K562 (cell line): ENCODE measurements at places on chromosomes 6 and 20. TPM values are rescaled to one million over a fixed set of nuclear protein-coding genes. Genes with fewer than 3 reads are reported as not detected.

DNA sequence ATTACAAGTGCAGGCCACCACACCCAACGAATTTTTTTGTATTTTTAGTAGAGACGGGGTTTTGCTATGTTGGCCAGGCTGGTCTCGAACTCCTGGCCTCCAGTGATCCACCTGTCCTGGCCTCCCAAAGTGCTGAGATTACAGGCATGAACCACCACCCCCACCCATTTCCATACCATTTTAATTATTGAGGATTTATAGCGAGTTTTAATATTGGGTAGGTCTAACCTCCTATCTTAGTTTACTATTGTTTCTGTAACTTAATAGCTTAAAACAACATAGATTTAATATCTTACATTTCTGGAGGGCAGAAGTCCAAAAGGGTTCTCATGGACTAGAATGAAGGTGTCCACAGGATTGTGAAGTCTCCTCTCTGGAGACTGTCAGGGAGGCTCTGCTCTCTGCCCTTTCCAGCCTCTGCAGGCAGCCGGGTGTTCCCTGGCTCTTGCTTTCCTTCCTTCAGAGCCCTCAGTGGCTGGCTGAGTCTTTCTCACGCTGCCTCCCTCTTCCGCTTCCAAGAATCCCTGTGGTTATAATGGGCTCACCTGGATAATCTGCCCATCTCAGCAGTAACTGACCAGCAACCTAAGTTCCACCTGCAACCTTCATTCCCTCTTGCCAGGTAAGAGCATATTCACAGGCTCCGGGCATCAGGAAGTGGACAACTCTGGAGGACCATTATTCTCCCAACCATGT lies 18.6 kb upstream of the BCAS4 start:
- no peaks in the 10 kb centered on the region for H3K36me3 ChIP-seq
- no peak for DNase-seq
- H3K27ac ChIP-seq, result no peak overlapping the region
- peaks cover 4% of the 10 kb centered on the region; the same call in 1 of the 3 replicates for H3K4me1 ChIP-seq

DNA sequence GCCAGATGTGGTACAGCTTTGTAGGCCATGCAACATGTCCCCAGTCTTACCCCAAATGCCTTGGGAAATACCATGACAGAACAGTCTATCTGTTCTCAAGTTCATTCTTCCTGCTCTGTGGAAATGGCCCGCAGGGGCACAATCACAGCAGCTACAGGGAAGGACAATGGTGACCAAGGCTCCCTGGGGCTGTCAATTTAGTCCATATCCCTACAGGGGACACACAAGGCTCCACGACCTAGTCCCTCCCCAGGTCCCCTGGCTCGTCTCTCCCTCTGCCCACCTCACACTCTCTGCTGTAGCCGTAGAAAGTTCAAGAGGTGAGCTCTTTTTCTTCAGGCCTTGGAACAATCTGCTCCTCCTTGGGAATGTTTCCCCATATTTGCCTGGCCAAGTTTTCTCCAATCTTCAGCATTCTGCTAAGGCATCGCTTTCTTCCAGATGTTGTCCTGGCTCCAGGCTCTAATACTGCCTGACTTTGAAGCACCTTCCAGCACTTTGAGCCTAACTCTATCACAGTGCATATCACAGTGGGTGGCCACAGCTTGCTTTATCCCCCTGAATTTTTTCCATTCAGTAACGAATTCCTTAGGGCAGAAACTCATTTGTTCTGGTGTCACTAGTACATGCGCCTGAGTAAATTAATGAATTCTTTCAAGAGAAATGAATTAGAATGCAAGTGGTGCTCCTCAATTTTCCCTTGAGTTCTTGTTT lies 92.6 kb downstream of the MAP3K7 start:
- no peak overlapping the region for H3K4me3 ChIP-seq
- no peak for DNase-seq
- H3K36me3 ChIP-seq, result no peaks in the 10 kb centered on the region
- H3K27me3 ChIP-seq, result no peaks in the 10 kb centered on the region
- no peaks in the 10 kb centered on the region for H3K4me1 ChIP-seq
- no peak overlapping the region for H3K27ac ChIP-seq

F13A1 gene
- 0.13 and 0.33 TPM in 2 replicates for total RNA-seq

DNA sequence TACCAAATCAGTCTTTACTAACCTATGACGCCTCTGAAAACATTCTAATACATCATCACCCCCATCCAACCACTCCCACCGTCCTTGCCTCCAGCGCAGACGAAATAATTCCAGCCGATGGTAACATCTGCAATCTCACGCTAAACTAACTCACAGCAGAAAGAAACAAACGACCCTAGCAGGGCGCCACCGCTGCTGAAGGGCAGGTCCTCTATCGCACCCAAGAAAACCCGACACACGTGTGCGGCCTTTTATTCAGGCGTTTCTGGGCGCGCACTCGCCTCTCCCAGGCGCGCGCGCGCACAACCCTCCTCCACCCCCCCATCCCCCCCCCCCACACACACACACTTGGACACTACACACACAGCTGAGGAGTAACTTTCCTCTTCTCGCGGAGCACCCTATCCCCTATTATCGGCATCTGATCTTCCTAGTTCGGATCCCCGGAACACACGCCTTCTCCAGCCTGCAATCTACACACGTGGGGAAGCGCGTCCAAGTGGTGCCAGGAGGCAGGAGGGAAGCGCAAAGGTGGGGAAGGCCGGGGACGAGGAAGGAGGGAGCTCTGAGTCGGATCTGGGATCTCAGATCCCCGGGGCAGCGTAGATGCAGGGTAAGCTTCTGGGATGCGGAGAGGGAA lies 1.4 kb downstream of the GFOD1 start:
- H3K4me3 ChIP-seq, result peak overlapping the region; percentile 62
- DNase-seq, result peak; percentile 83
- no peaks in the 10 kb centered on the region for H3K36me3 ChIP-seq
- H3K4me1 ChIP-seq, result peaks cover 31% of the 10 kb centered on the region
- H3K27me3 ChIP-seq, result no peaks in the 10 kb centered on the region; the same call in 1 of the 2 replicates
- peak overlapping the region; percentile 50; the same call in 2 of the 3 replicates for H3K27ac ChIP-seq

DNA sequence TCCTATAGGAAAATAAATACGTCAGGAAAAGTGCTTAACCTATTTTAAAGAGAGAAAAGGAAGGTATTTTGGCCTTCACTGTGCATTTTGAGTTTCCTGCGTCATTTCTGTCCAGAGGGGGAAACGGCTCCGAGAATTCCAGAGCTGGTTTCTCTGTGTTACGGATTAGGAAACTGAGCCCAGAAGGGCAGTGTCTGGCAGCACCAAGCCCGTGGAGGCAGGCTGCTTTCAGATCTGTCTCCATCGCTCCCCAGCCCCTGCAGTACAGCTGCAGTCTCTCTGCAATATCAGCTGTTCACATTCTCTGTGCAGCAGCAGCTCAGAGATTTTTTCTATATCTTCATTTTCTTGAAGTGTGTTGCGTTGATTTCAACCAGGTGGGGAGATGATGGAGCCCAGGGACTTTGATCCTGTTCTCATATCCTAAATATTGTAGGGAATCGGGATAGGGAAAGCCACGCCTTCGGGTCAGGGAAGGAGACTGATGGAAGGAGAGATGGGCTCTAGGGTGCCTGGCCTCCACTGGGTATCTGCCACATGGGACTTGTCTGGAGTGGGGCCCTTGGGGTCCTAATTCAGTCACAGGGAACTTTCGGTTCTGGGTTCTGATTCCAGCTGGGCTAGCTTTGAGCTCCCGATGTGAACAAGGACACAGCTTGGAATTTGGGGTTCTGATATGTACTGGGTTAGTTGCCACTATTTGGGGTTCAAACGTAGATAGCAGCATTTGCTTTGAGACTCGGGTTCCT lies 2.8 kb downstream of the ANKRD60 start:
- H3K27me3 ChIP-seq, result peaks cover 77% of the 10 kb centered on the region
- peaks cover 8% of the 10 kb centered on the region for H3K4me1 ChIP-seq
- no peak overlapping the region for H3K27ac ChIP-seq
- H3K4me3 ChIP-seq, result no peak overlapping the region
- DNase-seq, result no peak

HEY2 gene
- 0.07 TPM in 1 of 2 replicates, not detected in the other for total RNA-seq

SCRT2 gene
- total RNA-seq, result 0.47 and 0.75 TPM in 2 replicates

FAM217B gene
- total RNA-seq, result 11.1 and 13.4 TPM in 2 replicates

GRCh38 chr6:81969814-81970213 lies 217.3 kb upstream of the TENT5A start:
- 0 out of 2 replicates have a peak overlapping the region, but pooled peaks have one; percentile 16 for H3K4me3 ChIP-seq
- no peaks in the 10 kb centered on the region for H3K36me3 ChIP-seq
- H3K27ac ChIP-seq, result no peak overlapping the region; the same call in 2 of the 3 replicates
- no peak for DNase-seq
- H3K4me1 ChIP-seq, result no peaks in the 10 kb centered on the region

GRCh38 chr20:17480696-17481095 lies 50.5 kb downstream of the BFSP1 start:
- no peaks in the 10 kb centered on the region for H3K4me1 ChIP-seq
- H3K36me3 ChIP-seq, result no peaks in the 10 kb centered on the region
- H3K27ac ChIP-seq, result no peak overlapping the region
- H3K4me3 ChIP-seq, result no peak overlapping the region
- H3K27me3 ChIP-seq, result peaks cover 13% of the 10 kb centered on the region
- DNase-seq, result no peak

- no peak overlapping the region for H3K27ac ChIP-seq
- no peak overlapping the region for H3K4me3 ChIP-seq
- no peak for DNase-seq
- no peaks in the 10 kb centered on the region; the same call in 2 of the 3 replicates for H3K27me3 ChIP-seq
Measured at GRCh38 chr6:36618366-36619355, 24.5 kb downstream of the SRSF3 start.

- no peak for DNase-seq
- H3K4me1 ChIP-seq, result no peaks in the 10 kb centered on the region
- no peaks in the 10 kb centered on the region for H3K27me3 ChIP-seq
- H3K4me3 ChIP-seq, result no peak overlapping the region
- H3K36me3 ChIP-seq, result no peaks in the 10 kb centered on the region
Measured at GRCh38 chr6:133298335-133298734, 57.2 kb downstream of the EYA4 start.

GRCh38 chr6:140684776-140685550 lies 1310.5 kb upstream of the CITED2 start:
- H3K27me3 ChIP-seq, result no peaks in the 10 kb centered on the region
- H3K4me3 ChIP-seq, result no peak overlapping the region
- H3K36me3 ChIP-seq, result no peaks in the 10 kb centered on the region
- H3K27ac ChIP-seq, result no peak overlapping the region
- H3K4me1 ChIP-seq, result no peaks in the 10 kb centered on the region
- no peak for DNase-seq

FLOT1 gene
- 124 and 127 TPM in 2 replicates for total RNA-seq

PRND gene
- total RNA-seq, result not detected in 2 replicates

DNA sequence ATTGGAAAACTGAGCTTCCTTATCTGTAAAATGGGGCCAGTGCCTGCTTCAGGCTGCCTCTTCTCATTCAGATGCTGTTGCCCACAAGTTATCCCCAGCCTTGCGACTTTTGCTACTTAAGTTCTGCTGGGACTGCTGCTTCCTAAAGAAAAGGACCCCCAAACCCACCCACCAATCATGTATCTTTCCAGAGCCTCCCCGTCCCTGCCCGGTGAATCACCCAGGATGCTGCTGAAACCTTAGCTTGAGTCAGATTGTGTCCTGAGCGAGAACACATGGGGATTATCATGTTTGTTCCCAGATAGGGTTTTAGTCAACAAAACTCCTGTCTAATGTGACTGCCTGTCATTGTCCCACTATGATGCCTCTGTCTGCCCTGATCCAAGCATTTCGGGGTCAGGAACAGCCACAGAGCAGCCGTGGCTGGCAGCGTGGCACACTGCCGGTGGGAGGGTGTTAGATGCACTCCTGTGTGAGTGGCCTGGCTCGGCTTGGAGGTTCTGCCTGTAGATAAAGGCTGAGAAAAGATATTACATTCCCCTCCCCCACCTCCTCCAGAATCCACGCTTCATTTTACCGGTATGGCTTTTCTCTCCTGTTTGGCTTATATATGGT lies 79.9 kb downstream of the TOX2 start:
- H3K27ac ChIP-seq, result no peak overlapping the region
- DNase-seq, result no peak
- H3K36me3 ChIP-seq, result no peaks in the 10 kb centered on the region
- H3K4me1 ChIP-seq, result no peaks in the 10 kb centered on the region
- no peak overlapping the region for H3K4me3 ChIP-seq

- DNase-seq, result no peak
- H3K4me3 ChIP-seq, result no peak overlapping the region
- H3K27ac ChIP-seq, result no peak overlapping the region
- H3K36me3 ChIP-seq, result no peaks in the 10 kb centered on the region
Measured at GRCh38 chr6:12439296-12439695, 149.1 kb downstream of the EDN1 start.

DNA sequence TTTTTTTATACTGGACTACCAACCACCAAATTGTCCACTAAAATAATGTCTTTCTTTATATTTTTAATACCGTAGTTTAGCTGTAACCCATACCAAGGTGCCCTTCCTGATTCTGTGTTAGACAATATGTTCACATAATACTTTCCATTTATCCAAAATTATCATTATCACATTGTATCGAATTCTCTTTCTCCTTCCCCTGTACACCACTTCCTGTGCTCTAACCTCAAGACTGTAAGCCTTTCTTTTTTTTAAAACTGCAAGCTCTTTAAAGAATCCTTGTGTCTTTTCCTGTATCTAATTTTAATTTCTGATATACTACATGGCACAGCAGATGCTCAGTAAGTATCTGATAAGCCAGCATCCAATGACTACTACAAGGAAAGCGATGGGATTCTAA lies 917.5 kb downstream of the EYS start:
- no peaks in the 10 kb centered on the region for H3K36me3 ChIP-seq
- no peak for DNase-seq
- H3K27me3 ChIP-seq, result no peaks in the 10 kb centered on the region
- no peak overlapping the region for H3K27ac ChIP-seq
- no peak overlapping the region for H3K4me3 ChIP-seq

DYNLRB1 gene
- total RNA-seq, result 85.4 and 90.1 TPM in 2 replicates

DNA sequence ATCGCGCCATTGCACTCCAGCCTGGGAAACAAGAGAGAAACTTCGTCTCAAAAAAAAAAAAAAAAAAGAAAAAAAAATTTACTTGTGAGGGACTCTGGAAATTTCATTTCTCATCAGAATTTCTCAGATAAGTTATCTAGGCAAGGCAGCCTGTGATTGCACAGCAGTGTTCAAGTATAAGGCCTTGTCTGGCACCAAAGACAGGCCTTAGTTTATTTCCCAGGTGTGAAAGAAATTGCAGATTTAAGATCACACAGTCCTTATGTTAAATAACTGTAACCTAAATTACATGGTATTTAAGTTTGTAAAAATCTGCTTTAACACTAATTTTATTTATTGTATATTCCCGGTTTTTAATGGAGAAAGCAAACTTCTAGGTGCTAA lies 34.8 kb downstream of the HFE start:
- no peaks in the 10 kb centered on the region for H3K27me3 ChIP-seq
- peak overlapping the region; percentile 95 for H3K27ac ChIP-seq
- no peak for DNase-seq
- peaks cover 40% of the 10 kb centered on the region for H3K36me3 ChIP-seq
- peaks cover 10% of the 10 kb centered on the region; the same call in 2 of the 3 replicates for H3K4me1 ChIP-seq

GRCh38 chr6:149028767-149029405 lies 282.1 kb downstream of the UST start:
- H3K27ac ChIP-seq, result no peak overlapping the region
- H3K4me1 ChIP-seq, result no peaks in the 10 kb centered on the region
- H3K36me3 ChIP-seq, result no peaks in the 10 kb centered on the region
- H3K4me3 ChIP-seq, result no peak overlapping the region
- peaks cover 18% of the 10 kb centered on the region for H3K27me3 ChIP-seq
